ENCODE measurements at places on chromosomes 12 and 14. TPM values are rescaled to one million over a fixed set of nuclear protein-coding genes. Genes with fewer than 3 reads are reported as not detected.

The DDN gene
- 0.10 TPM for total RNA-seq

DNA sequence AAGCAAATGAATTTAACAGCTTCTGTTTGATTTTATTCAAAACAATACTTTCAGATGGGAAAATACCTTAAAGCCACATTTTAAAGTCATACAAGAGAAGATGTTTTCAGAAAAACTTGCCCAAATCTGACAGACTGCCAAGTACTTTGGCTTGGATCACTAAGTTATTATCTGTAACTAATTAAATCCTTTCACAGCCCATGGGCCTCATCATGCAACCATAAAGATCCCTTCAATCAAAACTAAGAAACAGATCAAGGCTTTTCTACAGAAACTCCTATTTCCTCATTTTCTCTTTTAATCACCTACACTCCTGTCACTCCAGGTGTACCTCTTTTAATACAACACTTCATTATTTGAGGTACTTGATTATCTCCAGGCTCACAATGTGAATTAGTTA is 28.1 kb downstream of the BLTP3B start:
- no peaks in the 10 kb centered on the region for H3K27me3 ChIP-seq
- no peaks in the 10 kb centered on the region for H3K36me3 ChIP-seq
- H3K4me1 ChIP-seq, result no peaks in the 10 kb centered on the region
- H3K27ac ChIP-seq, result no peak overlapping the region
- no peak overlapping the region for H3K4me3 ChIP-seq

- no peak overlapping the region for H3K4me3 ChIP-seq
- H3K4me1 ChIP-seq, result no peaks in the 10 kb centered on the region
- no peak overlapping the region for H3K27ac ChIP-seq
- H3K36me3 ChIP-seq, result no peaks in the 10 kb centered on the region
- no peak for DNase-seq
Observed at GRCh38 chr12:91413581-91414546, 231.2 kb upstream of the DCN start.

DNA sequence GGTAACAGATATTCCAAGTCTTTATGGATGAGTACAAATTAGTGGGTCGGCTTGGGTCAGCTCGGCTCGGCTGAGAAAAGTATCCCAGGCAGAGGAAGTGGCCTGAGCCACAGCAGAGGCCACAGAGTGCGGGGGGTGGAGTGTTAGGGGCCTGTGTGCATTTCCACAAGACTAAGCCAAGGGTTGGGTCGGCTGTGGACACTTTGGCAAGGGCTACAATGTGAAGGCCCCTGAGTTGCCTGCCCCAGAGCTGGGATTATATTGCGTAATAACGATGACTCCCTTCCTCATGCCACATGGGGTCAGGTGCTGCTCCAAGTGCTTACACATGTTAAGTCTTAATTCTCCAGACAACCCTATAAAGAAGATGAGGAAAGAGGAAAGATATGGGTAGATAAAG is 11.4 kb downstream of the EVL start:
- no peak for DNase-seq
- peak overlapping the region; percentile 1 for H3K4me3 ChIP-seq
- peaks cover 7% of the 10 kb centered on the region for H3K36me3 ChIP-seq
- H3K4me1 ChIP-seq, result peaks cover 91% of the 10 kb centered on the region

The SERPINA10 gene
- not detected for total RNA-seq

Measured in T-cell (primary cell).